Uterus (tissue), 4 donors: ENCODE measurements at places on chromosomes 3 and 15.
A peak's percentile ranks its signal among the peaks of the same experiment; 100 is the strongest.

GRCh38 chr15:95447486-95447885, 883.0 kb upstream of the NR2F2 start:
- peak; percentile 21 for DNase-seq

GRCh38 chr3:50160561-50160983, 5.4 kb downstream of the SEMA3F start:
- peak; percentile 64 for DNase-seq

GRCh38 chr3:196399485-196399945, 32.7 kb downstream of the UBXN7 start:
- no peak for DNase-seq

DNA sequence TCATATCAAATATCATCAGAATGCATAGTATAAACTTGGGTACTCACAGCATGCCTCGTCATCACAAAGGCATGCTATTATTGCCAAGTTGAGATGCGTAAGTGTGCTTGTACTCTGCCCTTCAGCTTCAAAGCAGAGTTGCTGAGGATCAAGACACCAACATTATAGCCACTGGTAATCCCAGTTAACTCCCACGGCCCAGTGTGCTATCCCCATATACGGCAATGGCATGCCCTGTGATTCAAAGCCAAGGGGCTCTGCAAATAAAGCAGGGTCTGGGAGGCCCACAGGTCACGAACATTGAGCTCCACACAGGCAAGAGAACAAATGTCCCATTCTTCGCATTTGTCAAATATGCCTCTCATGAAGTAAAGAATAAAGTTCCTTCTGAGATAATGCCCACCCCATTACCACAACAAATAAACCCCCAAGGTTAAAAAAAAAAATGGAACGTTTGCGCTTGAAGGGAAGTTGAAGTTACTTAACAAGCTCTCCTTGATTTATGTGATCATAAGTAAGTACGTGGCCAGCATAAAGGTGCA, 298.1 kb upstream of the NECTIN3 start:
- DNase-seq, result no peak

DNA sequence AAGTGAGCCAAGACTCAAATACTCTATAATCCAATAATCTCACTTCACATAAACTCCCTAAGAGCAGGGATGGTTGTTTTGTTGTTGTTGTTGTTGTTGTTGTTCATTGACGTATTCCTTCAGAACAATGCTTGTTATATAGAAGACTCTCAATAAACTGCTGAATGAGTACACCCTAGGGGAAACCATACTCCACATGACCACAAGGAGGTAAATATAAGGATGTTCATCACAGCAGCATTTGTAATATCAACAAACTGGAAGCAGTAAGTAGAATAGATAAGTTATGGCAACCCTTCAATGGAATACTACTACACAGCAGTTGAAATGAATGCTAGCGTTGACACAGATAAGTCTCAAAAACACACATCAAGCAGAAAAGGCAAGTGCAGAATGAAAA, 62.4 kb upstream of the STIMATE start:
- DNase-seq, result no peak

GRCh38 chr3:134892326-134892725, 97.3 kb downstream of the EPHB1 start:
- no peak for DNase-seq

DNA sequence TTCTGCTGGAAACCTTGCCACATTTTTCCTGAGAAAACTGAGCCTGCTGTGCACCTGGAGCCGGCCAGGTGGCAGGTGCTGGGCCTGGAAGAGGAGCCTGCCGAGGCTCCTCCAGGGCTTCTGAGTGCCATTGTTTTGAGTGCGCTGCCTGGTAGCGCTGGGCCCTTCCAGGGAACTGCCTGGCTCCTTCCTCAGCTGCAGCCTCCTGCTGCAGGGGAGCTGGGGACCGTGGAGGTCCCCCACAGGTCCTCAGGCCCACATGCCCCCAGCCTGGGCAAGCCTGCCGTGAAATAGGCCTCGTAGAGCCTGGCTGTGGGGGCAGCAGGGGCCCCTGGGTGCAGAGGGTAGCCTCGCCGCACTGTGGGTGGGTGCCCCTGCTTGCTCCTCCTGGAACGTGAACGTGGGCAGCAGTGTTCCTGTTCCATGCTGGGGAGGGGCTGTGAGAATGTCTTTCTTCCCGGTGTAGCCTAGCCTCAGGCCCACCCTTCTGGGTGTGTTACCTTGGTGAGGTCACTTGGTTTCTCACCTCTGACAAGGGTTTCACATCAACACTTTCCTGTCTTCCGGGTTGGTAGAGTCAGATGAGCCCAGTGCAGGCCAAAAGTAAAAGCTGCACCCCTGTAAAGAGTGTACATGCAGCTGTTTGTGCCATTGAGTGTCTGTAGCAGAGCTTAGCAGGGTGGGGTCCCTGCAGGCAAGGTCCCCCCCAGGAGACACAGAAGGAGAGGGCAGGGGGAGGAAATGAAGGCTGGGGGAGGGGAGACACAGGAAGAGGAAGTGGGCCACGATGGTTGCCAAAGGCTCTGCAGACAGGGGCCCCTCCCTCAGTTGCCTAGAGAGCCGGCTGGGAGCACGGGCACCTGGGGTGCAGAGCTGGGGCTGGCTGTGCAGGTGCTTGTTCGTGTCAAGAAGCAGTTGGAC, 34.5 kb downstream of the KLF13 start:
- DNase-seq, result no peak

- no peak for DNase-seq
Observed at GRCh38 chr3:73045391-73045790, 16.1 kb upstream of the EBLN2 start.

DNA sequence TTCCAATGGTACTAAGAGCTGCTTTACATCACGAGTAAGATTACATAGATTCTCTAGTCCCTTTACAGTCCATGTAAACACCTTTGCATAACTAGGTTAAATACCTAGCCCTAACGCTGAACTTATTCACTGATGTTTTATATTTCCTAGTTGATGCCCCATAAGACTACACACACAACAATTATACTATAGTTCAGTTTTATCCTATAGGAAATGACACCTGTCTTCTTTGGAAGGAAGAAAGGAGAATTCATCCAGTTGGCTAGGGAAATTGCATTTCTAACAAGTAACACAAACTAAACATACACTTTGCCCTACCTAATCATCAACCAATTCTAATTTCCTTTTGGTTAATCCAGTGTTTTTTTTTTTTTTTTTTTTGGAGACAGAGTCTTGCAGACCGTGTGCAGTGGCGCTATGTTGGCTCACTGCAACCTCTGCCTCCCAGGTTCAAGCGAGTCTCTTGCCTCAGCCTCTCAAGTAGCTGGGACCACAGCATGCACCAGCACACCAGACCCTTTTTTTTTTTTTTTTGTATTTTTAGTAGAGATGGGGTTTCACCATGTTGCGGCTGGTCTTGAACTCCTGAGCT, 13.9 kb downstream of the PDE12 start:
- DNase-seq, result no peak

DNA sequence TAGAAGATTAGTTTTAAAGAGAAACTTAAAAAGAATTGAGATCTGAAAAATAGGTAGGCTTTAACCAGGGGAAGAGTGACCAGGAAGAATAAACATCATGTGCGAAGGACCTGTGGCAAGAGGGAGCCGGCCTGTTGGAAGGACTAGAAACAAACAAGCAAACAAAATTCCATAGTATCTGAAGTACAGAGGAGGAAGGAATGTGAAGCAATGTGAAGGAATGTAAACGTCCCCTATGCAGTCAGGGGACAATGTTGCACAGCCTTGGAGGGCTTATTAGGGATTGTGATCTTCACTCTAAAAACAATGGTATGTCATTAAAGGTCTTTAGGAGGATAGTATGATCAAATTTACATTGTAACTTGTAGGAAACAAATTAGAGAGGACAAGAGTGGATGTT, 84.4 kb upstream of the PLCL2 start:
- DNase-seq, result no peak
